Stimulated activated CD8-positive, alpha-beta memory T cell treated with anti-CD3 and anti-CD28 coated beads, Interleukin-15, amount 100 ng/mL, for 48 hours (primary cell): ENCODE measurements at places on chromosomes 16 and 17.

GRCh38 chr16:10308305-10309193, 77.3 kb upstream of the ATF7IP2 start:
- DNase-seq: no peak

GRCh38 chr16:50061326-50061725, 4.4 kb upstream of the HEATR3 start:
- no peak for DNase-seq

GRCh38 chr17:48219617-48220016, 112.1 kb downstream of the SNX11 start:
- no peak for DNase-seq

DNA sequence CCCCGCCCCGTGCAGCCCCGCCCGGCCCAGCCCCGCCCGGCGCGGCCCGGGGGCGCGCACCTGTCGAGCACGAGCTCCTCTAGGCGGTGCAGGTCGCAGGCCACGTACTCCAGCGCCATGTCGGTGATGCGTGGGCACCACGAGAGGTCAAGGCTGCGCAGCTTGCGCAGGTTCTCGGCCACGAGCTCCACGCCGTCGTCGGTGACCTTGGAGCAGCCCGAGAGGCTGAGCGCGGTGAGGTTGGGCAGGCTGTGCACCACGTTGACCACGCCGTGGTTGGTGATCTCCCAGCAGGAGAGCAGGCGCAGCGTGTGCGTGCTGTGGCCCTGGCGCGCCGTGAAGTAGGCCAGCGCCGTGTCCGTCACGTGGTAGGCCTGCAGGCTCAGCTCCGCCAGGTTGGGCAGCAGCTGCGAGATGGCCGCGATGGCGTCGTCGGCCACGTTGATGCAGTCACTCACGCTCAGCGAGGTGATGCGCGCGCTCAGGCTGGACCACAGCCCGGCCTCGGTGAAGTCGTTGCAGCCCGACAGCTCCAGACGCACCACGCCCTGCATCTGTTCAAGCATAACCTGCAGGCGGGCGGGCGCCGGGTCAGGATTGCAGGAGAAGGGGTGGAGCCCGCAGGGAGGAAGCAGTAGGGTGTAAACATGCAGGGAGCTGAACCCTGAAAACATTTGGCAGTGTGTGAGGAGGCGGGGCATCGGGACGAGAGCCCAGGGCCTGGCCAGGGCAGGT, 5.3 kb upstream of the WDR24 start:
- DNase-seq: peak; percentile 63

DNA sequence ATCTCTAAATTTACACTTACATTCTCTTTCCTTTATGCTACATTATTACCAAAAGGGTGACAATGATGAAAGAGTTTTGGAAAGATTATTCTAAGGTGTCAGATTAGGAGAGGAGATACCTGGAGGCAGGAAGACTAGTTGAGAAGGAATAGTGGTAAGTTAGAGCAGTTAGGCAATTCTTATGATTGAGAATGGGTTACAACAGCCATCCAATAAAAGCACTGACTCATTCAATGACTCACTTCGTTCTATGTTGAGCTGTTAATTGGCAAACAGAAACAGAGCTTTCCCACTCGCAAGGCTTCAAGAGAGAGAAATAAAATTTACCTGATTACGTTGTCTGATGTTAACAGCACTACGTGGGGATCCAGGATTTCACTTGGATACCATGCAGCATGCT, 5.8 kb downstream of the NUP88 start:
- no peak for DNase-seq

DNA sequence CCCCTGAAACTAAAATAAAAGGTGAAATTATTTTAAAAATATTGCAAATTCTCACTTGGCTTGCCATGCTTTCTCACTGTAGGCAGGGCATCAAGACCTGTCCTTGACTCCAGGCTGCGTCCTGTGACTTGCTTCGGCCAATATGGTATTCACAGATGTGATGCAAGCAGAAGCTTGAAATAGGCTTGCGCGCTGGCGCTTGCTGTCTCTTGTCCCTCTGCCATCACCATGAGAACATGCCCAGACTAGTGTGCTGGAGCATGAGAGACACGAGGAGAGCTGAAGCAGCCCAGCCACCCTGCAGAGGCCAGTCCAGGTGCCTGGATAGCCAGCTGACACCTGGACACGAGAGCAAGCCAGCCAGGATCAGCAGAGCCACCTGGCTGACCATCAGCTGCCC, 21.8 kb upstream of the ZKSCAN2 start:
- no peak for DNase-seq

- DNase-seq: no peak
Measured at GRCh38 chr17:60941028-60941427, 263.4 kb downstream of the BCAS3 start.

- no peak for DNase-seq
Measured at GRCh38 chr17:81456798-81457197, 55.8 kb downstream of the ACTG1 start.

GRCh38 chr16:56265184-56265583, 73.9 kb downstream of the GNAO1 start:
- DNase-seq: no peak

- no peak for DNase-seq
Measured at GRCh38 chr16:17203424-17203823, 267.3 kb downstream of the XYLT1 start.

DNA sequence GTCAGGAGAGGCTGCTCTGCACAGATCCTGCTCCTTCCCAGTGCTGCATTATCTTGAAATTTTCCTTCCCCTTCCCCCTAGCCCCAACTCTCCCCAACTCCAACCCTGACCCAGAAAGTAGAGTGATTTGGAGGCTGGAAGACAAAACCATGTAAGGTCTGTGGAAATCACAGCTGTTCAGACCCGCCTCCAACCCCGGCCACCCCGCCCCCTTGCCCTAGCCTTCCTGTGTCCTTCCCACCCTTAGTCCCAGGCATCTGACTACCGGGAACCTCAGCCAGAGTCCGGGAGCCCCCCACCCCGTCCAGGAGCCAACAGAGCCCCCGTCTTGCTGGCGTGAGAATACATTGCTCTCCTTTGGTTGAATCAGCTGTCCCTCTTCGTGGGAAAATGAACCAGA, at the start of gene AOC3:
Gene AOC3, plus strand, starts transcription at position 246 of the 400 bp plus-strand sequence. Its CDS starts 145 bp downstream, at position 391.
- no peak for DNase-seq
